AML-193 (cell line): ENCODE measurements at places on chromosomes 16 and 17.

GRCh38 chr17:40026816-40027613 lies 11.8 kb downstream of the CSF3 start:
- DNase-seq: peak; percentile 61

GRCh38 chr16:84054271-84054670 lies 11.7 kb upstream of the SLC38A8 start:
- no peak for DNase-seq

DNA sequence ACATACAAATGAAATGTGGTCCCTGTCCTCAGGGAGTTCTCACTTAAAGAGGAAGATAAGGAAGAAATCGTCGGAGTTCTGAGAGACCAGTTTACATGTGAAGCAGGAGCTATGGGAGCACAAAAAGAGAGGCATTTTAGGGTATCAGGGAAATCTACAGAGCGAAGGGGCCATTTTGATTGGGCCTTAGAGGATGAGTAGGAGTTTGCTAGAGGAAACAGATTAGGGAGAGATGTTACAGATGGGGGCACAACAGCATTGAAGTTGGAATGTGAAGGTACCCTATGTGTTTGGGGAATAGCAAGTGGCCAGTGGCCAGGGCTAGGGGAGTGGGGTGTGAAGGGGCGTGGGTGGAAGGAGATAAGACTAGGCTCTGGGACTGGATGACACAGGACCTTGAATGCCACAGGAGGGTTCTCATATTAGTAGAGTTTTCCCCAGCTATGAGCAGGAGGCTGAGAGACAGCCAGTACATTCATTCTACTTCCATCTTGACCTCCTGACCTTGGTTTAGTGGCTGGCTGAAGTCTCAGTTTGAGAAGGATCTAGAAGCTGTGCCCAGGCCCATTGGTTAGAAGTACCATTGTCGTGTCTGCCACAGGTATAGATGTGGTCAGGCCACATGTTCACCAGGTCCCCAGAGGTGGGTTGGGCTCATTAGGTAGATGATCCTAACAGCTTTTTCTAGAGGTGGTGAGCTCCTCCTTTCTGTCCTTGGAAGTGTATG lies 34.8 kb downstream of the CPNE2 start:
- DNase-seq: no peak

DNA sequence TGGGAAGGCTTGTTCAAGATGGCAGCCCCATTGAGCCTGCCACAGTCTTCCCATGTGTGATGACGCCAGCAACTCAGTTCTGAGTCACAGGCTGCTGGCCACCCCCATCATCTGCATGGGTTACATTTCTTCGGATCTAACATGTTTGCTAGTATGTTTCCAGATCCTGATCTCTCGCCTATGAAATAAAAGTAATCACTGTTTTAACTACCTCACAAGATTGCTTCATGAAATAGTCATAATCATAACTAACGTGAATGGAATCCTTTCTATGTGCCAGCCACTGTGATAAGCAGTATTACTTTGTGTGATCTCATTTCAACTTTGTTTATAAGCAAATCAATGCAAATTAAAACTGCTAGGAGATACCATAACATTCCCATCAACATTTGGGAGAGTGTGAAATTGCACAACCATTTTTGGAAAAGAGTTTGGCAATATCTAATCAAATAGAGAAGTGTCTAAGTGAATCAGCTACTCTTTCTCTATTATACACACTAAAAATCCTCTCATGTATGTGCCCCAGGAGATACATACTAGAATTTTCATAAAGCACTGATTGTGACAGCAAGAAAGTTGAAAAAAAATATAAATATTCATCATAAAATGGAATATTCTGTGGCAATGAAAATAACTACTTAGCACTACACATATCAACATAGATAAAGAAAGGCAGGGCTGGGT lies 300.2 kb upstream of the IRX5 start:
- no peak for DNase-seq

- no peak for DNase-seq
Observed at GRCh38 chr17:19346351-19347255, 15.9 kb downstream of the B9D1 start.

DNA sequence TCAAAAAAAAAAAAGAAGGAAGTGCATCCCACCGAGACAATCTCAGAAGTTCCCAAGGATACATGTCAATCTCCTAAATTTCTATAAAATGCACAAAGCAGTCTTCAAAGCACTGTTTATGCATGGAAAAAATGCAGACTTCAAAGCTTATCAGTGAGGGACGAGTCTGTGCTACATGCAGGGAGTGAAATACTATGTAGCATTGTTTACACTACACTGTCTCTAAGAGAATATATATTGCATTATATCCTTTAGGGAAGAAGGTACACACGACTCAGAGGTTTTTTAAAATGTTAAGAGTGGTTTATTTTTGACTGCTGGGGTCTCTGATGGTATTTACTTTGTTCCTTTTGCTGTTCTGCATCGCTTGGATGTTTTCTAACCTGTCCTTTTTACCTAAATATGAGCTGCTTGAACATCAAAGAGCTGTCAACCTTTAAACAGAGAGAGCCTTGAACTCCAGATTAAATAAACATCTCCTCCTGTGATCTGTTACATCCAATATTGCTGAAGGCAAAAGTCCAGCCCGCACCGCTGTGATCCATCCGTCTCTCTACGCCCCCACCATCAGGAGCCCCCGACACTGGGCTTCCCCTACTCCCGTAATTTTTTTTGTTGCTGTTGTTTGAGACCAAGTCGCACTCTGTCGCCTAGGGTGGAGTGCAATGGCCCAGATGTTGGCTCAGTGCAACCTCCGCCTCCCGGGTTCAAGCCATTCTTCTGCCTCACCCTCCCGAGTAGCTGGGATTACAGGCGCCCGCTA lies 1.4 kb downstream of the FBXO31 start:
- peak; percentile 26 for DNase-seq
